ENCODE measurements at places on chromosomes 3 and 15. TPM values are rescaled to one million over a fixed set of nuclear protein-coding genes. Genes with fewer than 3 reads are reported as not detected.

DNA sequence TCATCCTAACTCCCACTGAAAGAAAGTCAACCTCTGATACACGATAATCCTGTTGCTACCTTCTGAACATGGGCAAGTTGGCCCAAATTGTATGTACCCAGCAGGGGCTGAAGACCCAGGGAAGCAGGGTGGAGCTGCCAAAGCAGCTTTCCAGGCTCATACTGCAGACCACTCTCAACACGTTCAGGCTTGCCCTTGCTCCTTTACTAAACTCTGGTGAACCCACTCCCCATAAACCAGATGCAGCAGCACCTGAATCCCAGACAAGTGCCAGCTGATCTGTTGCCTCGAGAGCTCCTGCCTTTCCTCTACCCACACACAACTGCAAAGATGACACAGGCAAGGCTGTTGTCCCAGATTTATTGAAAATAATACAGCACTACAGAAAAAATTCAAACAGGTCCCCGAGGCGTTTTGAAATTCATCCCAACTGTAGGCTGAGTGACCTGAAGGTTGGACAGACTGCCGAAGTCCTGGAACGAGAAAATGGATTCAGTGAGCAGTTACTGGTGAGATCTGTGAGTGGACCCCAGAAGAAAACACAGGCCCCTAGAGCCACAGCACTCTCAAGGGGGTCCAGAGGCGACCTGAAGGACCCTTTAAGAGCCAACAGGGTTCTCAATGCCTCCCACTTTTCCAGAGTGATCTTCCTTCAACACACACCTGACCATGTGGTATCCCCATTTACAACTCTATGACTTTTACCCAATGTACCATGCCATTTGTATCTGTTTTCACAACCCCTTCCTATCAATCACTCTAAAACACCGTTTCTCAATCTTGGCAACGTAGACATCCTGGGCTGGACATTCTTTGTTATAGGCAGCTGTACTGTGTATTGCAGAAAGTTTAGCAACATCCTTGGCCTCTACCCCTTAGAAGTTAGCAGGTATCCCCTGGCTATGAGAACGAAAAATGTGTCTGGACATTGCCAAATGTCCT, 3.6 kb downstream of the RPS17 start:
- DNase-seq = no peak

Gene SLC28A1
- total RNA-seq = not detected

Gene TRIM42
- total RNA-seq = not detected

GRCh38 chr3:56915966-56916586, 114.3 kb upstream of the ARHGEF3 start:
- DNase-seq = no peak

- DNase-seq = peak; percentile 59
Measured at GRCh38 chr15:51864408-51865056, 35.1 kb downstream of the TMOD3 start.

GRCh38 chr15:49466119-49466518, 43.1 kb downstream of the FGF7 start:
- DNase-seq = no peak

DNA sequence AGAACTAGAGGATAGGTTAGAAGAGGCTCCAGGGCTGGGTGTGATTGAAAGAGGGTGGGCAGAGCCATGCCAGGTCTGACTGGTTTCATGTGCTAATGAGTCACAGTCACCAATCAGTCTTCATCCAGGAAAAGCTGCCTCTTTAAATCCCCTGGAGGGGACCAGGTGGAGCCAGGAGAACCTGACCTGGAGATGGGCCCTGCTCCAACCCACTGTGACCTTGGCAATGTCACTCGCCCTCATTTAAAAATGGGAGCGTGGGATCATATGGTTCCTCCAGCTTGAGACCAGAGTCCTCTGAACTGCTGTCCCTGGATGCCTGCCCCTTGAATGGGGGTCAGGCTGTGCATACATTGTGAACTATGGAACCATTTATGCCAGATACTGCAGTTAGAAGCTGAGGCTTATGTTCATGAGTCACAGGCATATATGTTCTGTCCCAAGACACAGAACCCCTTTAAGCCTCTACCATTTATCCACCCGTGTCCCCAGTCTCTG, 23.0 kb downstream of the HES1 start:
- no peak for DNase-seq

Gene INSYN1
- 0.29 TPM for total RNA-seq

DNA sequence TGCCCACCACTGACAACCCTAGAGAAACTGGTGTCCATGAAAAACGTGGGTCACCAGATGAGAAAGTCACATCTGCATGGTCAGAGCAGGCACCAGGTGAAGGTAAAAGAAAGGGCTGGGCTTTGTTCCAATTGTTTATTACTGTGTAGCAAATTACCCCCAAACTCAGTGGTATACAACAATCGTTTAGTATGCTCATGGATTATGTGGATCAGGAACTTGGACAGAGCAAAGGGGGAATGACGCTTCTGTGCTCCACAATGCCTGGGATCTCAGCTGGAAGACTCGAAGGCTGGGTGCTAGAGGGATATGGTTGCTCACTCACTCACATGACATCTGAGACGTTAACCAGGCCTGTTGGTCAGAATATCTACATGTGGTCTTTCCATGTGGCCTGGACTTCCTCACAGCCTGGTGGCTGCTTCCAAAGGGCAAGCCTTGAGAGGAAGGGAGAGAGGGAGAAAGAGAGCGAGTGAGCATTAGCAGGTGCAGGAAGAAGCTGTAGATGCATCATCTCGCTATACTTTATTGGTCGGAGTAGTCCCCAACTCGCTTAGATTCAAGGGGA, 44.9 kb downstream of the LPP start:
- no peak for DNase-seq

DNA sequence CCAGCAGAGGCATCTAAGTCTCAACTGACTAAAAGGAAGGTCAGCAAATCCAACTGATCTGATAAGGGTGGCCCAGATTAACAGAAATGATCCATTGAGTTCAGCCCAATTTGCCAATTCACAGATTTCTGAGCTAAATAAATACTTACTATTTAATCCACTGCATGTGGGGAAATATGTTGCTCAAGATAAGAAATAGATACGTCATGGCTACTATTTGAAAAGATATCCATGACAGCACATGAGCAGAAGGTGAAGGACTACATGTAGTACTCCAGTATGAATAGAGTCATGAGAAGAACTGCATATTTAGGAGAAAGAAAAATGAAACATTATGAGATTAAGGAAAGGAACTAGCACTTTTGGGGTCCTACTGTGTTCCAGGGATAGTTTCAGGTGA, 332.4 kb downstream of the ARPP21 start:
- DNase-seq = no peak

GRCh38 chr3:35785234-35785888, 146.0 kb downstream of the ARPP21 start:
- DNase-seq = no peak
